ENCODE measurements at places on chromosomes 2 and 18. TPM values are rescaled to one million over a fixed set of nuclear protein-coding genes. Genes with fewer than 3 reads are reported as not detected.

CPO gene
- total RNA-seq, result not detected

SDC1 gene
- total RNA-seq, result 73.1 TPM

TUBA3D gene
- 2.0 TPM for total RNA-seq

ATP6V1C2 gene
- total RNA-seq, result not detected

PAX8 gene
- 2.3 TPM for total RNA-seq

TRPM8 gene
- 0.90 TPM for total RNA-seq

TCF23 gene
- total RNA-seq, result not detected

SP5 gene
- total RNA-seq, result 0.13 TPM

FLACC1 gene
- total RNA-seq, result 1.3 TPM

RTP5 gene
- not detected for total RNA-seq

C2orf80 gene
- not detected for total RNA-seq

RAMP1 gene
- 13.5 TPM for total RNA-seq

PCARE gene
- not detected for total RNA-seq

CNTNAP5 gene
- total RNA-seq, result not detected

KCNE4 gene
- total RNA-seq, result 4.0 TPM

CCDC142 gene
- 13.1 TPM for total RNA-seq

CDCA7 gene
- total RNA-seq, result 14.1 TPM

C2orf66 gene
- 0.32 TPM for total RNA-seq

Measured in LHCN-M2 (cell line).